ENCODE measurements at places on chromosomes 6 and 20. TPM values are rescaled to one million over a fixed set of nuclear protein-coding genes. Genes with fewer than 3 reads are reported as not detected.

The FOXC1 gene
- total RNA-seq = 3.5 TPM

The COL12A1 gene
- total RNA-seq = 11.3 TPM

The GPX5 gene
- not detected for total RNA-seq

The MDFI gene
- total RNA-seq = 61.3 TPM

The DNAH8 gene
- not detected for total RNA-seq

The ZNF334 gene
- 1.6 TPM for total RNA-seq

The C20orf202 gene
- not detected for total RNA-seq

The ARHGAP40 gene
- 1.1 TPM for total RNA-seq

The C6orf132 gene
- 11.3 TPM for total RNA-seq

The PRSS35 gene
- total RNA-seq = not detected

The DYNLT2 gene
- total RNA-seq = 1.1 TPM

The PDYN gene
- not detected for total RNA-seq

The SH3BGRL2 gene
- 15.0 TPM for total RNA-seq

The RRAGD gene
- total RNA-seq = 3.4 TPM

The LY6G6F gene
- total RNA-seq = not detected

The SLPI gene
- 854 TPM for total RNA-seq

The BPIFA1 gene
- not detected for total RNA-seq

The FABP7 gene
- not detected for total RNA-seq

The SALL4 gene
- 0.26 TPM for total RNA-seq

The PNISR gene
- total RNA-seq = 37.9 TPM

The CHD6 gene
- total RNA-seq = 10.8 TPM

The TMEM30A gene
- 96.9 TPM for total RNA-seq

The VARS1 gene
- total RNA-seq = 53.2 TPM

The TRERF1 gene
- total RNA-seq = 1.8 TPM

The IL17A gene
- not detected for total RNA-seq

The NR2E1 gene
- total RNA-seq = not detected

The PROCR gene
- total RNA-seq = 61.3 TPM

The SSTR4 gene
- not detected for total RNA-seq

The ZSCAN9 gene
- 12.1 TPM for total RNA-seq

The TINAG gene
- not detected for total RNA-seq

The EYA4 gene
- 9.7 TPM for total RNA-seq

The TGM3 gene
- total RNA-seq = 11.8 TPM

The RSPO4 gene
- total RNA-seq = not detected

The RNF182 gene
- total RNA-seq = not detected

The GABBR1 gene
- total RNA-seq = 6.3 TPM

The PTP4A1 gene
- 181 TPM for total RNA-seq

The CAP2 gene
- total RNA-seq = 2.1 TPM

The ANKRD66 gene
- not detected for total RNA-seq

The IMPG1 gene
- total RNA-seq = not detected

The ZSCAN31 gene
- 12.1 TPM for total RNA-seq

The ULBP1 gene
- 4.1 TPM for total RNA-seq

The OR2H2 gene
- not detected for total RNA-seq

The KIAA0408 gene
- not detected for total RNA-seq

The CCDC28A gene
- 11.4 TPM for total RNA-seq

The SCAF8 gene
- total RNA-seq = 22.3 TPM

The PROKR2 gene
- total RNA-seq = not detected

The CCN6 gene
- total RNA-seq = not detected

All from bronchial epithelial cell (primary cell).